ENCODE measurements at places on chromosomes 16 and 17.

DNA sequence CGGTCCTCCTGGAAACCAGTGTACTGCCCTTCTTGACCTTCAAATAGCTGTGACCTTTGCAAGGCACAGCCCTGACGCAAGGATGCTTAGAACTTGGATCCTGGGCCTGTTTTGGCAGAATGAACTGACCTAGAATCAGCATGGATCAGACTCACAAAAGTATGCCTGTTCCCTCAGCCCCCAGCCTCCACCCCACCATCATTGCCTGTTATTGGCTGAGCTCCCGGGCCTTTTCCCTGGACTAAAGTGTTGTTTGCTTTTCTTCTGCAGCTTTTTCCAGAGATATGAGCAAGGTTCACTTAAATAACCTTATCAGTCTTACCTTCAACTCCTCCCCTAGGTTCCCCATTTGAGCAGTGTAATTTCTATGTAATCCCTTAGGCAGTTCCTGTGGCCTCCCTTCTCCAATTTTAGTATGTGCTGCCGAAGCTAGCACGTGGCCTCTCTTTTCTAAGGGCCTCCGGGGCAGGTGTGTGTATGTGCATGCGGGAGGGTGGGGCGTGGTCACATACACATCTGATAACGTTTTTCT, 347.4 kb downstream of the MAF start:
- DNase-seq, result no peak

DNA sequence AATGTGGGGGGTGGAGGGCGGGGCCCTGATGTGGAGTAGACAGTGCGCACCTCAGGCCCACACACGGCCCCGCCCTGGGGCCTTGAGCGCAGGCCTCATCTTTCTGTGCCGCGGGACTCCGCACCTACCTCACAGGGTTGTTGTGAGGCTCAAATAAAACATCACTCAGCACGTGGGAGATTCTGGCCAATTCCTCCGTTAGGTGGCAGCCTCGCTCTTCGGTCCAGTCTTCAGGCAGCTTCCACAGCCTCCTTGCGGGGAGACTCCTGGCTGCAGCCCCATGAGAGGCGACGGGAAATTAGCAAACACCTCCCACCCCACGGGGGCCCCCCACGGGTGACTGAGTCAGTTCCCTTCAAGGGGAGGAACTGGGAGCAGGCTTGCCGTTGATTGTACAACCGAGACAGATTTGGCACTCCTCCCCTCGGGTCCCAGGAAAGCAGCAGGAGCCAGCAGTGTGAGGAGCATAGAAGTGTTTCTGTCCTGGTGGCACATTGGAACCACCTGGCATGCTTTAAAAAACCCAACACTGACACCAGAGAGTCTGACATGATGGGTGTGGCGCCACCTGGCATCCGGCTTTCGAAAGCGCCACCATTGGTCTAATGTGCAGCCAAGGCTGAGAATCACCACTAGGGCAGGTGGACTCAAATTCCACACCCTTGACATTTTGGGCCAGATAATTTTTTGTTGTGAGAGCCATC, 7.6 kb downstream of the MRM1 start:
- DNase-seq, result no peak

GRCh38 chr16:89410794-89411309, 79.5 kb downstream of the ANKRD11 start:
- DNase-seq, result no peak

DNA sequence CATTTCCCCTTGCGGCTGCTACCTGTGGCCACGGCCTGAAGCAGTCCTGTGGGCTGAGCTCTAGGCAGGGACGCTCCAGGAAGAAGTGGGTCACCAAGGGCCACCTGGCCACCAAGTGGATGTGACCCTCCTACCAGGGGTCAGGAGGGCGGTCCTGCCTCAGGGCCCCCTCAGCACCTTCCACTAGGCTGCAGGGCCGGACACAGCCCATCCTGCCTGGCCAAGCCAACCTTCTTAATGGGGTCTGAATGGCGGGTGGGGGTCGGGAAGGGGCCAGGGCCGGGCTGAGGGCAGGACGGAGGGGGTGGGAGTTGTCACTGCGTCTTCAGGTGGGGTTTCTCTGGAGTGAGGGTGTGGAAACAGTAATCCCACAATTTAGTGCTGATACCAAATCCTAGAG, 13.2 kb upstream of the MLKL start:
- no peak for DNase-seq

- DNase-seq, result no peak
Observed at GRCh38 chr16:72109966-72110530, 16.4 kb downstream of the DHX38 start.

GRCh38 chr16:1707193-1707790, 1.3 kb downstream of the MAPK8IP3 start:
- DNase-seq, result no peak

DNA sequence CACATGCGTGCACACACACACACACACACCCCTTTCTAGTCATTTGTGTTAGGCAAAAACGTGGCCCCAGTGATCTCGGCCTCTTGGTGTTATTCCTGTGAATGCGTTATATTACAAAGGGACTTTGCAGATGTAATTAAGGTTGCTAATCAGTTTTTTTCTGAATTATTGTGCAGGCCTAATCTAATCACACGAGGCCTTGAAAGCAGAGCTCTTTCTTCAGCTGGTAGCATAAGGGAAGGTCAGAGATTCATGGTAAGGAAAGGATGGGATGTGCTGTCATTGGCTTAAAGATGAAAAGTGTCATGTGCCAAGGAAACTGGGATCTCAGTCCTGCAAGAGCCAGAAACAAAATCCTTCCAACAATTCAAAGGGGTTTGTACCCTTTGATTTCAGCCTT, 113.4 kb upstream of the ELAC2 start:
- DNase-seq, result no peak

GRCh38 chr17:11853321-11854151, 143.7 kb downstream of the ZNF18 start:
- DNase-seq, result no peak

DNA sequence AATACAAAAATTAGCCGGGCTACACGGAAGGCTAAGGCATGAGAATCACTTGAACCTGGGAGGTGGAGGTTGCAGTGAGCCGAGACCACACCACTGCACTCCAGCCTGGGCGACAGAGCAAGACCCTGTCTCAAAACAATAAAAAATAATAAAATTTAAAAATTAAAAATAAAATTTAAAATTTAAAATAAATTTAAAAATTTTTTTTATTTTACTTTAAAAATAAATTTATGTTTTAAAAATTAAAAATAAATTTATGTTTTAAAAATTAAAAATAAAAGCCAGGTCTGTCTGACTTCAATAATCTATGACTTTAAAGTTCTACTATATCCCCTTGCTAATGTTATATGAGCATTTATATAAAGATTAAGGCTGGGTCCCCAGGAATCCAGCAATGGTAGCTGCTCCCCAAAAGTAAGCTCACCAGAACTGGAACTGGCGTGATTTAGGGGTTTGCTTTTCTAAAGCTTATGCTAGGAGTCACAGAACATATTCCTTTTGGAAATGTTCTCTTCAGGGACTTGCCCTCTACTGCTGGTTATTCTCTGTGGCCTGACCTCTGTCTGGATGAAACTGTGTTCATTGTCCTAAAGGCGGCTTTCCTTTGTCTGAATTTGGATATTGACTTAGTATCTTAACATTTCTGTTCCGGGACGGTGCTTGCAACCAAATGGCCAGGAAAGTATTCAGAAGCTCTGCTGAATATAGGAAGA, 140.2 kb upstream of the NOL11 start:
- no peak for DNase-seq

DNA sequence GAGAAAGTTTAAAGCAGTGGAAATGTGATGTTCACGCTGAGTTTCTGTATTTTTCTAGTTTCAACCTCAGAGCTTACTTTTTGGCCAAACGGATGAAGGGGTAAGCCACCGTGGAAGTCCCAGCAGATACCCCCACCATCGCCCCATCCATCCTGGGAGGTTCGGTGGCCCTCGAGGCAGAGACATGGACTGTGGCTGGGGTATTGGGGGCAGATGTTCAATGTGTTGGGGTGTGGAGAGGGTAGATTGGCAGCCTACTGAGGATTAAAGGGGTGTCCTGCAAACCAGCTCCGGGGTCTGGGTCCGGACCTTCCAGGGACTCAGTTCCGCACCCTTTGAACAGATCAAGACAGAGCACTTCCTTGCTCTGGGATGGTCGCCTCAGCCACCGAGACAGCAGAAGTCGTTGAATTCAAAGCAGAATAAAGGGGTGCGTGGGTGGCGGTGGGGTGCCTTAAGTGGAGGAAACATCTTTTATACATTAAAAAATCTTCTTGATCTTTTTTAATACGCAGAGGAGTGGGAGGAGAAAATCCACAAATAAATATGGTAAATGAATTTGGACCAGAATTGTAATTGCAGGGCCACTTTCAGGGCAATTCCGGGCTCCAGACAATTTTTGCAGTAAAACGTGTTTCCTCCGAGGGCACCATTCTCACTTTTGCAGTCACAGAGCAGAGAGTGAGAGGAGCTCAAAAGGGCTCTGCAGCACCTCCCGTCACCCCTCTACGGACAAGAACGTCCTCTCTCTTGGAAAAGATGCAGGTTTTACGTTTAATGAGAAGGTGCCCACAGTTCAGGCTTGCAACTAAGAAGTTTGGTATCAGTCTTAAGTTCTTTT, 8.2 kb upstream of the CBX8 start:
- no peak for DNase-seq

GRCh38 chr16:30394592-30395154, 547 bp upstream of the ZNF48 start:
- DNase-seq, result no peak

- no peak for DNase-seq
Observed at GRCh38 chr17:80372922-80373570, 41.9 kb upstream of the ENDOV start.

GRCh38 chr17:80283116-80283852, 22.6 kb downstream of the RNF213 start:
- no peak for DNase-seq

GRCh38 chr16:9370061-9370491, 278.6 kb downstream of the HAPSTR1 start:
- DNase-seq, result no peak

DNA sequence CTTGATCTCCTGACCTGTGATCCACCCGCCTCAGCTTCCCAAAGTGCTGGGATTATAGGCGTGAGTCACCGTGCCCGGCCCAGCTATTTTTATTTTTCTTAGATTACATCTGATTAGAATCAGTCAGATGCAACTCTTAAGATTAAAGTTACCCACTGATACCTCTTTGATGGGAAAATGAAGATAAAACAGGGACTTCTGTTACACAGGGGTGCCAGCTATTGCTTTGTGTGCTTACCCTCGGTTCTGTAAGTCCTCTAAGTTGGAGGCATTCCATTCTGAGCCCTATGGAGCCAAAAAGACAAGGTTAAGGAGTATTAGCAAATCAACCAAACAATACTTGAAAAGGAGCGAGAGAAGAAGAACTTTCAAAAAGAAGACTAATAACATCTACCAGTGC, 32.6 kb upstream of the CORO6 start:
- DNase-seq, result no peak

DNA sequence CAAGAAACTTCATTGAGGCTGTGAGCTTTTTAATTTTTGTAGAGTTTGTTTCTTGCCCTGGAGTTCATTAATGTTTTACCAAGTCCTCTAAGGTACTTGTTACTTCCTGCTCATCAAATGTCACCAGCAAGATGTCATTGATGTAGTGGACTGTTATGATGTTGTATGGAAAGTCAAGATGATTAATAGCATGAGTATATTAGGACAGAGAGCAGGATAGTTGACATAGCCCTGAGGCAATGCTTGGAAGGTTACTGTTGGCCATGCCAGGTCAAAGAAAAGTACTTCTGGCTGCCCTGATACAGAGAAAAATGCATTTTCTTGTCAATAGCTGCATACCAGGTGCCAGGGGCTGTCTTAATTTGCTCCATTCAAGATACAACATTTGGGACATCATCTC, 6.7 kb downstream of the KRTAP1-5 start:
- DNase-seq, result no peak

GRCh38 chr16:64977206-64977920, 144.5 kb downstream of the CDH11 start:
- no peak for DNase-seq

GRCh38 chr17:71845337-71845736, 275.5 kb upstream of the SOX9 start:
- DNase-seq, result no peak

Data from germinal center (tissue), 1 donor.